ENCODE measurements at places on chromosomes 16 and 17. TPM values are rescaled to one million over a fixed set of nuclear protein-coding genes. Genes with fewer than 3 reads are reported as not detected.

DNA sequence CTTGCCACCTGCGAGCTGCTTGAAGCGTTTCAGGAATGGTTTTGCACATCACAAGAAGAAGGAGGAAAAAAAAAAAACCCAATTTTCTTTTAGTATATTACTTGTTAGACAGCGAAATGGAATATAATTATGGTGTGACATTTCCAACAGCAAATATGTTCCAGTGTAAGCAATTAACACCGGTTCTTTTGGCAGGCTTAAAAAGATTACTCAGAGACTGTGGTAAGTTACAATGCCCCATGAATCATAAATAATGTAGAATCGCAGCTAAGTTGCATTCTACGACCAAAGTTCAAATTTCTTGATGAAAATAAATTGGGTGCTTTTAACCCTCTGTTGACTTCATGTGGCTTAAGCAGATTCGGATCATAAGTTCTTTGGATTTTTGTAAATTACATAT is 245.2 kb downstream of the XYLT1 start:
- no peak for DNase-seq

DNA sequence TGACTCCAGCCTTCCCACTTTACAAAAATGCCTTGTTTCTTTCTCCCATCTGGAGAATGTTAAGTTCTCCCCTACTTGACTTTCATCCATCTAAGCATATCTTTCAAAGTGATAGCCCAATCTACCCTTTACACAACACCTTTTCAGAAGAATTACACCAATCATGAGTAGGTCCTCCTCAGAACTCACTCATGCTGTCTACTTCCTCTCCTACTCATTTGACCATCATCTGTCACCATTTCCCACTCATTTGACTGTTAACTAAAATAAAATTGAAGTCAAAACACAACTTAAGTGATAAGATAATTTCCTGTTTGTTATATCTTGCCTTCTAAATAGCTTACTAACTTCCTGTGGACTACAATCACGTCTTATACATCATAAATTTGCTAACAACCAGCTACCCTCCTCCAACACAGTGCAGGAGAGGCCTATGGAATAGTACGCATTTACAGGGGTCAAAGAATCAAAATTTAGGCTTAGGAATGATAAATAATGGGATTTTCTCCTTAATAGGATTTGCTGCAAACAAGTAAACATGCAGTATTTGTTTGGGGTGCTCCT is 16.1 kb downstream of the KCNJ16 start:
- no peak for DNase-seq

The CDH5 gene
- total RNA-seq = not detected

GRCh38 chr17:60327134-60327900 is 64.6 kb downstream of the USP32 start:
- peak; percentile 66 for DNase-seq
